HCT116 (cell line): ENCODE measurements at places on chromosomes 1 and 21.

GRCh38 chr21:46610018-46610701 is 5.3 kb upstream of the S100B start:
- no peak for DNase-seq

DNA sequence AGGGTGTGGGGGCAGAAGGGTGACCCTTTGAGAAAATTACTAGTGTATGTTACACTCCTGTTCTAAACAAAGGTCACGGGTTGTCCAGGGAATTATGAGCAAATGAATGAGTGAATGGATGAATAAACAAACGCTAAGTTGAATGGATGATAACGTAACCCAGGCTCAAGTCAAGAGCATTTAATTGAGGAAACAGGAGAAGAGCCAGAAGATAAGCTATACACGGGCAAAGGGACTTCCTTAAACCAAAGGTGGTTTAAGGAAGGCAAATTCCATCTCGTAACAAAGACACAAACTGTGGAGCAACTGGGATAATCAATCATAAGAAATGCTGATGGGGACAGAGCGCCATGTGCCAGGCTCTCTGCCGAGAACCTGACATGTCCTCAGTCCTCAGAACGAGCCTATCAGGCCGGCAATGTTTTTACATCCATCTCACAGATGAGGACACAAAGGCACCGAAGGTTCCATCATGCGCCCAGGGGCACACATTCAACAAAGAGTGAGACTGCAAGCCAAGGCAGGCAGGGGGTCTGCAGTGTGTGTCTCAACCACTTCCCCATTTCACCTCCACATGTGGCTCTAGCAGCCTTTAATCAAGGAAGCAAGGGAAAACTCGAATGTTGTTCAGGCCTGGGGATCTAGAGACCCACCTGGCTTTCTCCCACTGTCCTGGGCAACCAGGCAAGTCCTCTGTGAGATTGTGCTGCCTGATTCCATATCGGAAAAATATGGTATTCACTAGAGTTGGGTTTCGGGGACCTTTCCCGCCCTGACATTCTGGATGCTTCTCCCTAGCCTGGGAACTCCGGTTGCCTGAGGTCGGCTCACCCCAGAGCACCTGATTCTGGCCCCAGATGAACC is 126.8 kb upstream of the EDN2 start:
- DNase-seq, result no peak

GRCh38 chr1:246828818-246829217 is 102.9 kb downstream of the AHCTF1 start:
- DNase-seq, result peak; percentile 12

DNA sequence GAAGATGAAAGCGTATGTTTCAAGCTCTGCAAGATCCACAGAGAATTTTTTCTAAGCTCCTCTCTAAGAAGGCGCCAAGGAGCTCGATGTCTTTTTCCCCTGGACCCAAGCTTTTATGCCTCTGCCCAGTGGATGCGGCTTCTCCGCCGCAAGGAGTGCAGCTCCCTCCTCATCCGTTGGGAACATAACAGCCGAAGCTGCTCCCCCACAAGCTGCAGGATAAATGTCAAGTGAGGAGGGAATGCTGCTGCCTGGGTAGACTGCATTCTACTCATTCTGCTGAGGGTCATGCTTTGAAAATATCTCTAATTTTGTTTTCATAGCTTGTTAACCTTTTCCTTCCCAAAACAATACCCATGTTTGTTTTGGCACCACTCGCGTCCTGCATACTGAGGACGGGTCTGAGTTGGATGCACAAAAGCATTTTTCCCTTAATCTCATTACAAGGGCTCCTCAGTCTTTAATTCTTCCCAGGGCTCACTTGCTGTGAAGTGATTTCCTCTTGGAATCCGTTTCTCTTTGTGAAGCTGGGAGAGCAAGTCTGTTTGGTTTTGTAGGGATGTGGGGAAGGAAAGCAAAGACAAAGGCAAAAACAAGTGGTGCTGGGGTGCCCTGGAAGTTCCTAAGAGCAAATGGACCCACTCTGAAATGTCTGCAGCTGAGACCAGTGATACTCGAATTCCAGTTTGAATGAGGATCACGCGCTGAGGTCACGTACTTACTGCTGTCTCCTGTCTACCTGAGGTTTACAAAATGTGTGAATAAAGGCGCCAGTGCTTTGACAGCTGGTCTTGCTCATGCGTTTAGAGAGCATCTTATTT is 134.0 kb upstream of the IRF2BP2 start:
- no peak for DNase-seq

DNA sequence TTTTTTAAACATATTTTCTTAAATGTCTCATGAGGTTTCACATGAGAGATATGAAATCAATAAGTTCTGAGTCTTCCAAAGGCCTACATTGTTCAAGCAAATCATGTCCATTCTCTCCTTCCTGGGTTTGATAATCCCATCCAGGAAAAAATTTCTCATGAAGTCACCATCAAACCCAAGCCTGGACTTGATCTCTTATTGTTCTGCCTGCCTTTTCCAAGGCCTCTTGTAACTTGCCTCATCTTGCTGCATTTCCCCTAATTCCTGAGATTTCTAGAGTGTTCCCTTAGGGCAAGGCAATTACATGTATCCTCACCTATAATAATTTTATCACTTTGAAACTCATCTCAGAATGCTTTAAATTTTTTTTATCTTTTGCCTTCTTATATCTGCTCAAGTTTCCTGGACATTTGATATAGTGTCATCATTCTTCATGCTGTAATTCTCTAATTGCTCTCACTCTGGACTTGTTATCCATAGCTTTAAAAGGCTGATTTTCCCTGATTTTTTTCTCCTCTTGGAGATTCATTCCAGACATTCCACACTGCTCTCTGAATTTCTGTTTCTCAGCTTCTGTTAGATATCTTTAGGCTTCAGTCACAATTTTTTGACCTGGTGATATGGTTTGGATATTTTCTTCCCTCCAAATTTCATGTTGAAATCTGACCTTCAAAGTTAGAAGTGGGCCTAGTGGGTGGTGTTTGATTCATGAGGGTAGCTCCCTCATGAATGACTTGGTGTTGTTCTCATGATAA is 126.4 kb downstream of the LRRC7 start:
- no peak for DNase-seq

DNA sequence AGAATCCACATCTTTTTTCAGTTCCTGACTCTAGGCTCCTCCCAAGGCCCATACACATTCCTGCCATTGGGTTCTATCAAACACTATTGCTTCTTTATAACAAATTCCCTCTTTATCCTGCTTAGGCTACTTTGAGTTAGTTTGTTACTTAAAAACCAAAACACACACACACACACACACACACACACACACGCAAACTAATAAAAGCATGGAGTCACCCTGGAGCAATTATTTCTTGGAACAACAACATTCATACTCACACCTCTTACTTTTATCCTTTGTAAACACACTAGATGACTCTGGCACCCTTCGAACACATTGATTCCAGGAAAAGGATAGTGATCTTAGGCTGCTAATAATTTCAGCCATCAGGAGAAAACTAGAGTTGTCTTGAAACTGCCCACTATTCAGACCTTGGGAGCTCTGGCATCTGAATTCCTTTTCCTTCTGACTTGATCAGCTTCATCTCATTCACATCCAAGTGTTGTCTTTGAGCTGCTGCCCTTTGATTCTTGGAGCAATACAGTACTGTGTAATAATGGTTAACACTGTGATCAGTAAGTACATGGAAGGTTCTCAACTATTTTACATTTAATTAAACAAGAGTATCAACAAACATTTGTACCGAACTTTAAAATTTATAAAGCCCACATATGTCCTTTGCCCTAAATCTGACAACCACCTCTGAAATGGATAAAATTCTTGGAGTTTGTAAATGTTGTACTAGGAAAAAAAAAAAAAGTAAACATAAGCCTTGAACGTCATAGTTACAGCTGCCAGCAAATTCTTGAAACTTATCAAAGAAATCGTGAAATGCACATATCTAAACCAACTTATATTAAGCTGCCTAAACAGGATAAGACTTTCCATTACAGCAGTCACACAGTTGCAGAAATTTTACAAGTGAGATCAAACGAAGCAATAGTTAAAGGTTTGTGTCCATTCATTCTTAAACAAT is 2.8 kb upstream of the SEC22B start:
- no peak for DNase-seq

GRCh38 chr1:202076050-202076511 is 46.6 kb upstream of the GPR37L1 start:
- no peak for DNase-seq

GRCh38 chr1:64179588-64179987 is 23.8 kb upstream of the UBE2U start:
- DNase-seq, result no peak

DNA sequence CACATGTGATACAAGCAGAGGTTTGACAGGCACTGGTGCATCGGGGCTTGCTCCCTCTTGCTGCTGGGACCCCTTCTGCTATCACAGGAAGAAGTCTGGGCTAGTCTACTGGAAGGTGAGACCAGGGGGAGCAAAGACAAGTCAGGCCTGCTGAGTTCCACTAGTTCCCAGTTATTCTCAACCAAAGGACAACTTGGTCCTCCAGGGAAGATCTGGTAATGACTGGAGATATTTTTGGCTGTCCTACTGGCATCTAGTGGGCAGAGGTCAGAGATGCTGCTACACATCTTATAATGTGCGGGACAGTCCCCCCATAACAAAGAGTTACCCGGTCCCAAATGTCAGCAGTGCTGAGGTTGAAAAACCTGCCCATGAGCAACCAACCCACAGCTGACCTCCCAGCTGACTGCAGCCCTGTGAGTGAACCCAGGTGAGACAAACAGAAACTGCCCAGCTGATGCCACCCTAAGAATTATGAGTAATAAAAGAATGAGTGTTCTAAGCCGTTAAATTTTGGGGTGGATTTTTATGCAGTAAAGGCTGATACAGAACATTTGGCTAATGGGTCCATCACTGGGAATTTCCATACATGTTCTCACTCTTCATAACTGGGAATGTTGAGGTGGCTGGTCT is 71.6 kb downstream of the NENF start:
- DNase-seq, result no peak

- no peak for DNase-seq
Measured at GRCh38 chr21:41170859-41171609, 3.1 kb downstream of the BACE2 start.

DNA sequence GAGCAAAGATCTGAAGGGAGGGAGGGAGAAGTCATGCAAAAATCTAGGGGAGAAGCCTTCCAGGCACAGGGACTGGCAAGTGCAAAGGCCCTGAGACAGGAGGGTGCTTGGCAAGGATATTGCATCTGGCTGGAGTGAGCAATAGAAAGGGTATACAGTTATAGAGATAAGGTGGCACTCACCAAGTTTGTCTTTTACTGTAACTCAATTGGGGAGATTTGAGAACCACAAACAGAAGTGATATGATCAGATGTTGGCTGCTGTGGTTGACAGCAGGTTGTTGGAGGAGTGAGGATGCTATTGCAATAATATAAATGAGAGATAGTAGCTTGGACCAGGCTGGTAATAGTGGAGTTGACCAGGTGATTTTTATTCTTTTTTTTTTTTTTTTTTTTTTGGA is 25.6 kb downstream of the MCOLN3 start:
- DNase-seq, result no peak

DNA sequence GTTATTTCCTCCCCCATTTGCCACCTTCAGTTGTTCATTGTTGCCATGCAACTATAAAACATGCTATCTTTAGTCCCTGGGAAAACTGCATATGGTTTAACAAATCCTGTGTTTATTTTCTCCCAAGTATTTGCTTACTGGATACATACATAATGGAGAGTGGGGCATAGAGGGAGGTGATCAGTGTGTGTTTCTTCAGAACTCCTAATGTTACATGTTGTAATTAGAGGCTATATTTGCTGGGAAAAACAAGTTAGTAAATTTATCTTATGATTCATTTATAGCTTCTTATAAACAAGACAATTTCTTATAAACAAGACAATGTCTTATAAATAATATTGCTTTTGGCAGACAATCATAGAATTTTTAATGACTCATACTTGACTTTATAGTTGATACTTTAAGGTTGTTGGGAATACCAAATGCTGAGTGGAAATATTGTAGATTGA is 7.3 kb upstream of the GIPC2 start:
- DNase-seq, result no peak

GRCh38 chr1:89669441-89669840 is 36.5 kb downstream of the LRRC8C start:
- no peak for DNase-seq

DNA sequence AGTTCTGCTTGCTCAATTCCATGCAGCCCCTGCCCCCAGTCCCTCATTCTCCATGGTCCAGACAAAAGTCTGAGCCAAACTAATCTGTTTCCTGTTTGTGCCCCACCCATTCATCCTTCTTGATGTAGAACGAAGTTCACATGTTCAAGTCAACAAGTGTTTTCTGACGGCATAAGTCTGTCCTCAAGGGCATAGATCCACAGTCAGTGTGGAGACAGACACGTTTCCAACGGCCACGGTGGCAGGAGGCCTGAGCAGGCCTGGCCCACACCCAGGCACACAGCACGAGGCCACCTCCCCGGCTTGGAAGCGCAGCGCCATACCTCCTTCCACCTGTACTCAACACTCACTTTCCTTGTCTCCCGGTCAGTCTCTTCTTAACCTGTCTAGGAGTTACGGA is 16.1 kb downstream of the ADORA1 start:
- no peak for DNase-seq

GRCh38 chr1:90114521-90115141 is 119.7 kb downstream of the ZNF326 start:
- peak; percentile 56 for DNase-seq

DNA sequence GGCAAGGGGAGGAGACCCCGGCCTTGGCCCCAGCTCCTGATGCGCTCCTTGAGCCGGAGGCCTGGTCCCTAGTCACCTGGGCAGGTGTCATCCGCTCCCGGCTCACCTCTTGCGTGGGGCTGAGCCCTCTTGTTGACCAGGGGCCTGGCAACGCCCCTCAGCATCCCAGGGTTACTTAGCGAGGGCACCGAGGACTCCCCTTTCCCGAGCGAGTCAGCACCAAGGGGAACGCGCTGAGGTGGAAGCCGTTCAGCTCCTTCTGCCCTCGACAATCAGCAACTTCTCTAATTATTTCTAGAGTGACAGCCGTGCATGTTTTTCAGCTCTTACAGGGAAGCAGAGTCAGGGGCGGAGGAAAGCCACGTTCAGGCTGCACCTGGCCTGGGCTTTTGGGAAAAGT is 522 bp downstream of the SLC45A1 start:
- DNase-seq, result no peak

DNA sequence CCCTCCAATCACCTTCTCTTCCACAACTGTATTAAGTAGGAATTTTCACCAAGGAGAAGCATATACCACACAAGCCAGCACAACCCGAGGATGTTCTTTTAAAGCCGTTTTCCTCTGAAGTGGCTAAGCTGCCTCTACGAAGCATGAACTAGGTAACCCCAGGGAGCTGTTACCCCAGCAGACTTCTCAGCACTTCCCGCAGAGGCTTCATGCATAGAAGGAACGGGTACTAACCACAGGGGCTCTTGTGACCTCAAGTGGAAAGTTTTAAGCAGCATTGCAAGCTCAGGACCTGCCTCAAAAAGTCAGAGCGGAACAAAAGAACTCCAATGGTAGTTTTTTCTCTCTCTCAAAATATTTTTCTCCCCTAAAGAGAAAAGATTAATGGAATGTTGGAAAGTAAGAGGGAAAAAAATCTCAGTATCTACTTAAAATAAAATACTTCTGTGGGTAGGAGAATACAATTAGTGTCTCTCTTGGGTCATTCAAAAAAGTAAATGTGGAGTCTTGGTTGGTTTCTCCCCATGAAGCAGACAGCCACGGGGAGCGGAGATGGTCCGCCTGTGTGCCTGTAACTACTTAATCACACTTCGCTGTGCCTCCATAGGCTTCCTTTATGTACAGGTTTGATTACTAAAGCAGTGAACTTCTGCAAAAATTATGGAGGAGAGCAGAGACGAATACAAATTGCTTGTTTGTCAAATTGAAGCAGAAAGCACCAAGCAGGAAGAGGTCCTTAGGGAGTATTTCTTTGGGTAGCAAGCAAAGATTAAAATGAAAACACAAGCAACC is 40.9 kb downstream of the STX6 start:
- DNase-seq, result no peak

GRCh38 chr1:154972517-154973343 is 1.8 kb upstream of the CKS1B start:
- peak; percentile 80 for DNase-seq
